ENCODE measurements at places on chromosomes 1 and 21.

DNA sequence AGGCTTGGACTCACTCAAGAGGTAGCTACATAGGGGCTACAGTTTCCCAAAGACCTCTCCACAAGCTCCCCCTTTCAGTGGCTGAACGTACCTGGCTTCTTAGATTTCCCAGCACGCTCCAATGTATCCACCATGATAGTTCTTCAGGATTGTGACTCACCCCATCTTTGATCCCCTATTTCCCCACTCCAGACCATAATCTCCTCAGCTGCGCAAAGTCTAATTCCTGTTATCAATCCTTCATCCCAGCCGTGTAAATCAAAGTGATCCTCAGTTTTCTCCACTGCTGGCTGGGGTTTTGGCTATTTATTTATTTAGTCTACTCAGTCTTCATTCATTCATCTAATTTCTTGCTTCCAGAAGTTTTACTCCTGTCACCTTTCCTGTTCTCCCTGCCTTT, 13.1 kb upstream of the CTPS1 start:
- no peak for DNase-seq

GRCh38 chr1:228038387-228039005, 31.7 kb downstream of the WNT3A start:
- no peak for DNase-seq

- DNase-seq: no peak
Observed at GRCh38 chr1:234730475-234730769, 120.4 kb upstream of the IRF2BP2 start.

DNA sequence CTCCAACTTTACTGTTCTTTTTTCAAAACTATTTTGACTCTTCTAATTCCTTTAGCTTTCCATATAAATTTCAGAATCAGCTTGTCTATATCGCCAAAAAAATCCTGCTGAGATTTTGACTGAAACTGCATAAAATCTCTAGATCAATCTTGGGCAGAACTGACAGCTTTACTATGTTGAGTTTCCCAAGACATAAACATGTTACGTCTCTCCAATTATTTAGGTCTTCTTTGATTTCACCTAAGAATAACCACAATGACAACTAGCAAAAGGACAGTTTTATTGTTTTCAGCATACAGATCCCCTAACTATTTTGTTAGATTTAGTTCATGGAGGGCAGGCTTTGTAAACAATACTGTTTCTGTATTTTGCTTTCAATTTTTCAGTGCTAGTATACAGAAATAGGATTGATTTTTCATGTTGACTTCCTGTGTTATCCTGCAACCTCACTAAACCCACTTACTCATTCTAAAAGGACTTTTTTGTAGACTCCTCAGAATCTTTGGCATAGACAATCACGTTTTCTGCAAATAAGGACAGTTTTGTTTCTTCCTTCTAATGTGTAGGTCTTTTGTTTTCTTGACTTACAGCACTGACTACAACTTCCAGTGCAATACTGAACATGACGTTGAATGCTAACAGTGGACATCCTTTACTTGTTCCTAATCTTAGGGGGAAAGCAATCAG, 63.4 kb downstream of the NPHP4 start:
- DNase-seq: no peak

DNA sequence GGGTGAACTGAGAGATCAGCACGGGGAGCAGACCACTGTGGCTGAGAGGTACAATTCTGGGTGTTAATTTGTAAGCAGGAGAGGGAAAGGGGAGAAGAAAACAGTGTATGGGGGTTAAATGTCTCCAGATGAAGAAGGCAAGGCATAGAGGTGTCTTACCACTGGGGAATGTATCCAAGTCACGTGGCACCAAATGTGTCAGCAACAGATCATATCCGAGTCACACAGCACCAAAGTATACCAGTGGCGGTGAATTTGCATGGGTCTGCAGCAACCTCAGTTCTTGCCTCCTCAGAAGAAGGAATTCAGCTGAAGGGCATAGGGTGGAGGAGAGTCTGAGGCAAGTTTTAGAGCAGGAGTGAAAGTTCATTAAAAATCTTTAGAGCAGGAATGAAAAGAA, 21.2 kb upstream of the SYCP1 start:
- DNase-seq: peak; percentile 52

DNA sequence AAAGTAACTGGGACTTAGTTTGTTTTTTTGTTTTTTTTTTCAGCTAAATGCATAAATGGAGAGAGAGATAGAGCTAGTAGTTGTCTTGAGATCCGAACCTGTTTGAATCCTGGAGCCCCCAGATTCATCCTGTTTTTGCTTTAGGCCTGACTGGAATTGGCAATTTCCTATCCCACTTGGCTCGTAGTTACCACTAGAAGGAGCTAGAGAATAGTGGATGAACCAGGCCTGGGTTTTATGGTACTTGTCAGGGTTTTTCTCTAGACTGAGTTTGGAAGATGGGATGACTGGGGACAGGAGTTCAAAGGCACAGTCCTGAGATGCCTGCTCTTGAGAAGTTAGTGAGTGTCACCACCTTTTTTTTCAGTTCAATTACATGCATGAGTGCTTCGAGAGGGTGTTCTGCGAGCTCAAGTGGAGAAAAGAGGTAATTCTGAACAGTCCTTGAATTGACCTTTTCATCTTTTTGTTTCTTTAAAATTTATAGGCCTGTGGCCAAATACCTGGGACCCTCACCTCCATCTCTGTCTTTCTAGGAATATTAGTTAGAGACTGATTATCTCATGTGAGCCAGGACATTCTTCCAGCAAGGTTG, 23.4 kb downstream of the CELF3 start:
- DNase-seq: peak; percentile 39

DNA sequence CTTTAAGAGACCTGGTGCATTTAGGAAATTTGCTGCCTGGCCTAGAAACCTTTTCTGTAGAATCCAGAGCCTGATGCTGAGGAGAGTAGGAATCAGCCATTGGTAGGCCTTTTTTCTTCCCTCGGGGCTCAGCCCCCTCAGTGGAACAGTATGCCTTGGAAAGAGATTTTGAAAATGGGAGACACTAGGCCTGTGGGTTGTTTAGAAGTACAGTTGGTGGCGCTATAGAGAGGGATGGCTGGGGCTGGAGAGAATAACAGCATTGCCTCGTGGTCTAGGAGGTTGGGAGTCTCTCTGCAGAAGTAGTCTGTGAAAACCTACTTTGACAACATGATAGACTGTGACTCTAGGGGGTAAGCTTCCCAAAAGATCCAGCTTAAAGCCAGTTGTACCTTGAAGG, 8.2 kb downstream of the KIF2C start:
- DNase-seq: no peak

GRCh38 chr1:153526132-153526543, 9.7 kb downstream of the S100A6 start:
- no peak for DNase-seq

GRCh38 chr1:180225403-180225802, 4.7 kb upstream of the LHX4 start:
- no peak for DNase-seq

- DNase-seq: no peak
Observed at GRCh38 chr1:191699343-191699742, 458.9 kb upstream of the RGS18 start.

- peak; percentile 23 for DNase-seq
Observed at GRCh38 chr1:86778569-86779239, 74.3 kb downstream of the SH3GLB1 start.

DNA sequence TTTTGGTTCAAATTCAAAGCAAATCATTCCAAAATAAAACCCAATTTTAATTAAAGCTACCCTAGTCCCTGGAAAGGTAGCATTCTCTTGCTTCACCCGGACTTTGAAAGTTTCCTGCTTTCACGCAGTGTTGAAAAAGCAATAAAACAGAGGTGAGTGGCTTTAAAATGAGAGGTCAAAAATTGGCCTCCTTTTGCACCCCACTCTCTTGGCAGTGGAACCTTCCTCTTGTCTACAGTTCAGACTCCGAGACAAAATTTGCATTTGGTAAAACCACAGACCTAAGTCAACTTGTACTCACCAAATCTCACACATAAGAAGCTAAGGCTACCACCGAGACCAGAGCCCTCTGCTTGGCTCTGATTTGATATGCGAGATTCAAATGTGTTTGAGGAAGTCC, 252.7 kb downstream of the TTLL7 start:
- no peak for DNase-seq

DNA sequence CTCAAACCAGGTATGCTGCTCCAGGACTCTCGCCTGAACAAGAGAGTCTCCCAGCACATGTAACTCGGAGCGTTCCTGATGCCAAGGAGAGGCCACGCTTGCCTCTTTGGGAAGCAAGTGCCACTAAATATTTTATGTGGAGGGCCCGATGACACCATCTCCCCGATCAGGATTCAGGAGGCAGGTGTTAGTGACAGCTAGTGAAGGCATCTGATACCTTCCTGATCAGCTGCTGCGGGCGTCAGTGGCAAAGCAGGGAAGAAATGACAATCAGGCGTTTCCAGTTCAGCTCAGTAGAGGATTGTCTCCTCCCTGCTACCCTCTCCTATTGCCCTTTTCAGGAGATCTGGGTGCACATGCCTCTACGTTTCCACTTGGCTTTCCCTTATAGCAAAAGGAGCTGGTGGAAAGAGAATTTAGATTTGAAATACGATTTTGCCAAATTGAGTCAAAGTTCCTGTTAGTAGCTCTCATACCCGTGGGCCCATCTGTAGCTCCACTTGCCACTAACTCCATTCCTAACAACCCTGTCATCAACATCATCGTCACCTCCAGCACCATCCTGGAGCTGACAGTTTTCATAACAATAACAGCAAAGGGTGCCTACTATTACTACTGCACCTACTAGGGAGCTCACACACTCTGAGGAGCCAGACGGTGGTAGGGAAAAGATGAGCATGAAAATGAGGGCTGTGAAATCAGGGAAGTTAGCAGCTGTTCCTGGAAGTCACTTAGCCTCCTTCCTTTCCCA, 21.6 kb downstream of the PLXNA2 start:
- DNase-seq: no peak

- peak; percentile 32 for DNase-seq
Observed at GRCh38 chr1:69858534-69858933, 290.8 kb downstream of the LRRC7 start.

GRCh38 chr1:229192853-229193252, 78.1 kb upstream of the RAB4A start:
- no peak for DNase-seq

GRCh38 chr1:19465123-19465522, 20.2 kb downstream of the CAPZB start:
- DNase-seq: peak; percentile 57
